ENCODE measurements at places on chromosomes 4 and X.

DNA sequence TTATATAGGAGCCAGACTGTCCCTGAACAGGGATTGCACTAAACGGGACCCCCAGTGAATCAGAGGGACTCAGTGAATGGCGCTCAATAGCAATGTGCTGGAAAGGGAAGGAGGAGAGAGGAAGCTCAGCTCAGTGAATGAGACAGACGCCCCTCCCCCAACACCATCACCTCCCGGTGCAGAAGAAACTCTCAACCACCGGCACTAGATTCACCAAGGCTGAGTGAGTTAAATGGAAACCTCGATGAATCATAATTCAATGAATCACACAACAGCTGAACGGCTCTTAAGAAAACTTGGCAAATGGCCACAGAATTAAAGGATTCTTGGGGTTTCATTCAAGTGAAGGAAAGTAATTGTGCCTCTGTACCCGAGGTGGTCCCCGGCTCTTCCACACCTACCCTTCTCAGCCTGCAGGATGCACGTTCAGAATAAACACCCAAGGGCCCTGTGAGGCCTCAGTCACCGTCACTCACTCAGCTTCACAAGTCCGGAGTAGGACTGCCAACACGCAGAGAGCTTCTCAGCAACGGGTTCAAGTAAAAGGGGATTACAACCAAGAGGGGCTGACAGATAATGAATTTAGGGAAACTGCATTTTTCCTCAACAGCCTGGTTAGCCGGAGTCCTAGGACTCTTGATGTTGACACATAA lies 29.3 kb downstream of the CRMP1 start:
- DNase-seq, result peak; percentile 70

- DNase-seq, result no peak
Observed at GRCh38 chrX:123918106-123918721, 43.3 kb upstream of the STAG2 start.

- DNase-seq, result no peak
Observed at GRCh38 chr4:128825226-128825625, 15.7 kb downstream of the JADE1 start.

GRCh38 chr4:153510252-153511001 lies 44.3 kb downstream of the TMEM131L start:
- no peak for DNase-seq

DNA sequence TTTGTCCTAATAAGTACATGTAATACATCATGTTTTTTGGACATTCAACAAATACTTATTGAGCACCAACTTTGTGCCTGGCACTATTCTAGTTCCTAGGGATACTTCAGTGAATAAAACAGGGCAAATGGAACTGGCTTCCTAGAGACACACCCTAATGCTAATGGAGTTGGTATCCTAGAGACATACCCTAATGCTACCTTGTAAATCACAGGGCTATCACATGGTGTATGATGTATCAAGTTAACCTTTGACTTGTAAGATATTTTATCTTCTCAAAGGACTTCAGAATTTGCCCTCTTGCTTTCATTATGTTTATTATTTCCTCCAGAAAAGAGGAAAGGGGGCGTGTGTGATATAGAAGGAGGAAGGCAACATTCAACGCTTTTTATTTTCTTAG lies 10.1 kb downstream of the GK start:
- no peak for DNase-seq

- no peak for DNase-seq
Observed at GRCh38 chr4:90001023-90001422, 106.4 kb downstream of the MMRN1 start.

GRCh38 chrX:672931-673330 lies 42.3 kb downstream of the SHOX start:
- DNase-seq, result no peak

GRCh38 chrX:128759745-128760144 lies 707.5 kb upstream of the ACTRT1 start:
- DNase-seq, result no peak

DNA sequence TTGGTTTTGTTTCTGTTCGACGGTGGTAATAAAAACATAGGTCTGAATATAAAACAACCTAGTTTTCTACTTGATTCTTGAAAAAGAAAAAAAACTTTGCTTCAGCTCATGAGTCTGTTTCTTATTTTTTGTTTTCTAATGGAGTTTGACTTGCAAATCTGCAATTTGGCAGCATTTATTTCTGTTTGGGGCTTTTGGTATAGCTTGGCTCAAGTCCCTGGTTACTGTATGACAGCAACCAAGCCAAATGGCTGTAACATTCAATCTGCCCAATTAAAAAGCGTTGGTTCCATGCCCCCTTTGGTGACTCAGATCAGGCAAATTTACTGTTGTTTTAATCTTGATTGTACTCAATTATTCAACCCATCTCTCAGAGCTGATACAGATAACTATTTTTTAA lies 263.4 kb downstream of the GRIA3 start:
- DNase-seq, result no peak

DNA sequence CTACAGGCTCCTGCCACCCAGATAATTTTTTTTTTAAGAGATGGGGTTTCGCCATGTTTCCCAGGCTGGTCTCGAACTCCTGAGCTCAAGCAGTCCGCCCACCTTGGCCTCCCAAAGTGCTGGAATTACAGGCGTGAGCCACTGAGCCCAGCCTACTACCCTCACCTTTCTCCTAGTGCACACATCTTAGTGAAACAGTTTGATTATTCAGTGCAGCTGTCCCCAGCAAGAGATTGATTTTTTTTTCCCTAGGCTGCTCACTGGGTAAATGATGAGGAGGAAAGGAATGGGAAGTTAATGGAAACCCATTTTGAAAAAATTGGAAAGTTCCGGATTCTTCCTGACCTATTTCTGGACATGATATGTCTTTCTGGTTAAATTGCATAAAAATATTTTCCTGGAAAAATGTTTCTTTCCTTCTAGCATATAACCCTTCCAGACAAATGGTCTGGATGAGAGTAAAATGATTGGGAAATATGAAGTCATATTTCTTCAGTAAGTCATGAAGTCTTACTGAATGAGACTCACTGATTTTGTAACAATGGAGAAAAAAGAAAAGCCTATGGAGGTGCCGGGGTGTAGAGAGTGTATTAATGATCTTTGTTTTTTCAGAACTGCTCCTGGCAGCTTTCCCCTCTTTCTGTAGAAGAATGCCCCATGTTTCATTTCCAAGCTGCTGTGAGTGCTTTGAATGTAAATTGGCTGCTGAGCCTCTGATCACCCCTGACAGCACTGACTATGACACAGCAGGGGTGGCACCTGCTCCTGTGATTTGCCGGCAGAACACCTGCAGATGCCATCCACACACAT lies 19.5 kb upstream of the ZNF41 start:
- DNase-seq, result peak; percentile 24

DNA sequence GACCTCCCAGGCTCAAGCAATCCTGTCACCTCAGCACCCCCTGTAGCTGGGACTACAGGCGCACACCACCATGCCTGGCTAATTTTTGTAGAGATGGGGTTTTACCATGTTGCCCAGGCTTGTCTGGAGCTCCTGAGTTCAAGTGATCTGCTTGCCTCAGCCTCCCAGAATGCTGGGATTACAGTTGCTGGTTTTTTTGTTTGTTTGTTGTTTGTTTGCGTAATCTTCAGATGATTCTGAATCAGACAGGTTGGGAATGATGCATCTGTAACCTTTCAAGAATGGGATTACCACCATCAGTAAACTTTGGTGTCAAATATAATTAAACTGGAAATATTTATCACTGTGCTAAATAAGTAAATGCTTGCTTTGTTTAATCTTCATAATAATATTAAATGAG lies 62.0 kb upstream of the SLC10A4 start:
- no peak for DNase-seq

DNA sequence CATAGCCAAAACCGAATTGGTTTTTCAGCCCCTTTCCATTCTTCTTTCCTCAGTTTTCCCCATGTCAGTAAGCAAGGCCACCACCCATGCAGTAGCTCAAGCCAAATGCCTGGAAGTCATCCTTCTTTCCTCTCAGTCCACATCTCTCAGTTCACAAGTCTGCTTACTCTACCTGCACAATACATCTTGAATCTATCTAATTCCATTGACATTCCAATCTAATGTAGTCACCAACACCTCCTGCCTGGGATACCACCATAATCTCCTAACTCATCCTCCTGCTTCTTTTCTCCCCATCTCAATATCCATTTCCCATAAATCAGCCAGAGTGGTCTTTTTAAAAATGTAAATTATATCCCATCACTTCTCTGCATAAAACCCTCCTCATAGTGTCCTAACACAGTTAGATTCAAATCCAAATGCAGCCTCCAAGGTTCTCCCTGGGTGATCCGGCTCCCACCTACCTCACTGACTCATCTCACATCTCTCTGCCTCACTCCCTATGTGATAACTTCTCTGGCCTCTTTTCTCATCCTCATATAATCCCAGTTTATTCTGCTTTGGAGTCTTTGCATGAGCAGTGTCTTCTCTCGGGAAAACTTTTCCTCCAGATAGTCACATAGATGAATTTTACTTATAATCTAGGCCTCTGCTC lies 26.9 kb downstream of the KCNIP4 start:
- no peak for DNase-seq

DNA sequence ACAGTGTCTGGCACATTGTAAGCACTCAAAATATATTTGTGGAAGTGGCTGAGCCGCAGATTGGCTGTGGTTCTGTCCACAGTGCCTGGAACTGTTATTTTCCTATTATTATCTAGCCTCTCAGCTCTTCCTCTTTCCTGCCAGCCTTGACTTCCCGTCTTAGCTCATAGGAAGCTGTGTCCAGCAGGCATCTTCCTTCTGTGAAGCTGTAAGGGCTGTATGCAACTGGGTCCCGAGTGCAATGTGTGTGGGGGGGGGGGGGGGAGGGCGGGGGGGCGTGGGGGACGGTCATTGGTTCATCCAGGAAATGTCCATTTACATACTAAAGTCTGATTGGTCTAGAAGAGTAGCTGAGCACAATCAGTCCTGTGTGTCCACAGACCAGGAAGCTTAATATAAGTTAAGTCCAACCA lies 210.7 kb downstream of the PDGFRA start:
- peak; percentile 26 for DNase-seq

GRCh38 chr4:86976801-86977485 lies 42.1 kb downstream of the AFF1 start:
- DNase-seq, result no peak

DNA sequence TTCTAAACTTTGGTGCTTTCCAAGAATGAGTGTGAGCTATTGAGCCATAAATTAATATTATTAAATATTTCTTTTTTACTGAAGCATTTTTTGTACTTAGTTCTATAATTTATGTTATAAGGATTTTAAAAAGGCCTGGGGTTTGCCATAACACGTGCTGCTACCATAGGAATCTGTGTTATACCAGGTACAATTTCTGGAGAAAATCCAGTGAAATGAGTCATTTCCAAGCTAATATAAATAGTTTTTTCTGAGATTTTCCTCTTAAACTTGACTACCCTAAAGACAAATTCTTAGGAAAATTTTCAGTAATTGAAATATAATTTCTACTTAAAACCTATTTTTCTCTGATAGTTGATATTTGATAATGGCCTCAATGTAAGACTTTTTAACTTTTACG lies 130.8 kb downstream of the TLL1 start:
- no peak for DNase-seq

GRCh38 chr4:56671373-56671772 lies 9.7 kb downstream of the HOPX start:
- no peak for DNase-seq
